ENCODE measurements at places on chromosomes 7 and 10.
A peak's percentile ranks its signal among the peaks of the same experiment; 100 is the strongest.

DNA sequence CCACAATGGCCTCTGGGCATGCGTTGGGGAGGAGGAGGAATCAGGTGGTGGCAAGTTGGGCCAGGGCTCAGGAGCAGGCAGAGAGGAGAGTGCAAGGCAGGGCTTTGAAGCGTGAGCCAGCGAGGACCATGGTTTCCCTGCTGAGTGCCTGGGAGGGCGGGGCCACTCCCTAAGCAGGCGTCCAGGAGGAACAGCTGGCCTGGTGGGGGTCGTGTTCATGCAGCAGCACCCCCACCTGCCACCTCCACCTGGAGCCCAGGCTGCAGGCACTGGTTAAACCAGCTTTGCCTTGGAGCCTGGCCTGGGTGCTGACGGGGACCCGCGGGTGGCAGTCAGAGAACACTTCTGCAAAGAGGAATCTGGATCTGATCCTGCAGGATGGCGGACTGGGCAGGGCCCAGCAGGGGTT lies 24.2 kb upstream of the AQP1 start:
- DNase-seq = no peak

- DNase-seq = peak; percentile 74
Observed at GRCh38 chr10:79374312-79375191, 27.3 kb downstream of the PPIF start.

DNA sequence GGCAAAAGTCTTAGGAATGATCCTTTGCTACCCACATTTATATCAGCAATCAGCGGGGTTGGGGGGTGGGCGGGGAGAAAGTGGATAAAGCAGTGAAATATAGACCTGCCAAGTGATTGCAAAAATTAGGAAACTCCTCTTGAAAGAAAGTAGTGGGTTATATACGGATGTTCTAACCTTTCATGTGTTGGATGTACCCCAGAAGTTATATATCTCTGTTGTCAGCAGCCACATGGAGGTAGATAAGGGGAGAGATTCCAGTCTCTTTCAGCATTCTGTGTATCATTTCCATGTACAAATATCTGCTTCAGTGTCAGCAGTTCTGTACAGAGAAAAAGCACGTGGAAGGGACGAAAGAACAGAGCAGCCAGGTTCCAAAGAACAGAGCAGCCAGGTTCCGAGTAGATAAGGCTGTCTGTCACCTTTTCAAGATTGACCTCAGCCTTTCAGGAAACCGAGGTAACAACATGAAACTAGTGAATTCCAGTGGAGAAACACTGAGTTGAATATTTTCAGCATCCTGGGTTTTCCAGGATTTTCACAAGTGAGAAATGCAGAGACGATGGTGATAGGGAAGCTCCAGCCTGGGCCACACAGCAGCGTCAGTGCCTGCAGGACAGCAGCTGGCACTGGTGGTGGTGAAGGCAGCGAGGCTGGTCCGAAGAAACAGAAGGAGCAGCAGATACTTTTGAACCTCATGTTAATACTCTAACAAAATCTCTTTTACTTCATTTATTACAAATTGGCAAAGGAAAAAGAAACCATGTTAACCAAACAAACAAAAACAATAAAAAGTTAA lies 212.3 kb downstream of the C7orf25 start:
- DNase-seq = no peak

GRCh38 chr10:29041616-29042015 lies 247.3 kb upstream of the LYZL1 start:
- DNase-seq = no peak

DNA sequence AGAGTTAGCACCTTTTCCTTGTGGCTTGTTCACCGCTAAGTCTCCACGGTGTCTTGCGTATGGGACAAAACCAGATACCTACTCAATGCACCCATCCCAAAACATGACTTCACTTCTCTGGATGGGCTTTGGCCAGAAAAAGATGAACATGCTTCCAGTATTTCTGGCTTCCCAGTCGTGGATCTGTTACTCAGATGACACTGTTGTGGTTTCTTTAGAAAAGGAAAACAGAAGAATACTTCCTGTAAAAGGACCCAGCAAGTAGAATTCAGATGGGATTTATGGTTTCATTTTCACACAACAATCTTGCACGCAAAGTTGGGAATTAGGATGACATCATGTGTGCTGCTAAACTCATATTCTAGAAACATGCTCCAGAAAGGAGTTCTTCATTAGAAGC lies 216.7 kb downstream of the ADAM12 start:
- DNase-seq = no peak

- no peak for DNase-seq
Observed at GRCh38 chr10:24096281-24096680, 112.7 kb upstream of the KIAA1217 start.

DNA sequence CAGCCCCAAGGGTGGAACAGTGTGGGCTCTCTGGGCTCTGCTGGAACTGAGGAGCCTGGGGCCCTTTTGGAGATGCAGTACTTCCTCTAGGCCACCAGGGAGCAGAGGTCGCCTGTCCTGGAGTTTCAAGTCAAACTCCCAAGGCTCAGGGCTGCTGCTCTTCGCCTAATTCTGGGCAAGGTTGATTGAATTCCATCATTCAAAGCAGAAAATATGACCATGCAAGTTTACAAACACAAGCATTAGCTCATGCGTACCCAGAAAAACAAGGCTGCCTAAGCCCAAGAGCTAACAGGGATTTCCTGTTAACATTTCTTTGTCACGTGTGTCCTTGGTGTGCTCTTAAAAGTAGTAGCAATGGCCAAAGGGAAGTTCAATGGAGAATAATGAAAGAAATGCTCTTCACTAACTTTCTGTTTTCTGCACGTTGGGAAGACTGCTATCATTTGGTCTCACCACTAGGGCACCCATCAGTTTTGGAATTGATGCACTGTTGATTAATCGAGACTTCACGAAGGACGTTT lies 20.1 kb downstream of the LDB3 start:
- DNase-seq = peak; percentile 37

- no peak for DNase-seq
Observed at GRCh38 chr7:95490231-95490762, 4.6 kb downstream of the ASB4 start.

GRCh38 chr7:67450171-67450570 lies 453.5 kb downstream of the TYW1 start:
- no peak for DNase-seq

GRCh38 chr7:140752533-140752932 lies 56.0 kb downstream of the NDUFB2 start:
- DNase-seq = no peak

DNA sequence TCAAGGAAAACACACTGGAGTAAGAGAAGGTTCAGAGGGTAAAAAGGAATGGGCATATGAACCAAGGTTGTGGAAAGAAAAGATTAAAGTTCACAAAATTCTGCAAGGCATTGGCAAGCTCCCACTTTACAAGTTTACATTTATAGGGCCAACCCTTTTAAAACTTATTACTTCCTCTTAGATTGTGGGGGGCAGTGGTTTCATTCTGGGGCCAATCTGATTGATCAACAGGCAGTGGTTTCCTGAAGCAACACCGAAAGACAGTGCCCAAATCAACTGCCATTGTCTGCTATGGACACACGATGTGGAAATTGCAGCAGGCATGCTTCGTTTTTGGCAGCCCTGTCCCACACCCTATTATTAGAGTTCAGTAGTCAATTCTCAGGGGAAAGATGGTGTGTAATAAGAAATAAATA lies 154.0 kb downstream of the SGMS1 start:
- DNase-seq = no peak

- DNase-seq = no peak
Observed at GRCh38 chr10:80200259-80200658, 5.1 kb downstream of the ANXA11 start.

- DNase-seq = no peak
Observed at GRCh38 chr10:86203162-86203905, 163.3 kb downstream of the GRID1 start.

DNA sequence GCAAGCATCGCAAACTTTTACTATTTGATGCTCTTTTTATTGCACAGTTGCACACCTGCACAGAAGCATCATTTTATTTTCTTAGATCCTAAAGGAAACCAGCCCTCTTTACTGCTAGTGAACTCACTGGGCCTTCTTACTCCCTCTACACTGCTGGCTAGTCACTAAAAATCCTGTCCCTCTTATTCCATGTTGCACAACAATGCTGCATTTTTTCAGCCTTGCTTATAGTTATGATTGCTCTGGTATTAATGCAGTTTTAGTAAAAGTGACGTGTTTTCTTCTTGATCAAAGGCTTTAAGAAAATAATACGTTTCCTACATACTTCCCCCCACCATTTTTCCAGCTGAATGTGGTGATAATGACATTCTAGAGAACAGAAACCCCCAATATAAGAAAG lies 132.9 kb upstream of the FAM3C start:
- DNase-seq = no peak

- no peak for DNase-seq
Observed at GRCh38 chr10:78541481-78542140, 507.9 kb downstream of the RPS24 start.

DNA sequence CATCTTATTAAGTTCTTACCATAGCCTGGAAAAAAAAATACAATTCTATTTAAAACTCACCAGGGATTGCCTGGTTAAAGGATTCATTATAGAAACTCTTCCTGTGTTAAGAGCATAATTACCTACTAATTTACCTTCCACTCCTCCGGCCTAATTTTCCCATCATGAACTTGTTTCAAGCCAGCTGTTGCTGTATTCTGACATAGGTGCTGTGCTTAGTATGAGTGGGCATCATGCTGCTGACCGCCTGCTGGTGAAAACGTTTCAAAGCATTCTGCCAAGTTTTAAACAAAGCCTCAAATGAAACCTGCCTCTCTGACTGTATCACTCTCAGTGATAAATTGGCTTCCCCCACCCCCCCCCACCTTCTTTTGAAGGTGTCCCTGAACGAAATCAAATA lies 47.8 kb upstream of the KCNMA1 start:
- DNase-seq = no peak

- no peak for DNase-seq
Observed at GRCh38 chr7:111789870-111790269, 227.6 kb upstream of the IMMP2L start.

DNA sequence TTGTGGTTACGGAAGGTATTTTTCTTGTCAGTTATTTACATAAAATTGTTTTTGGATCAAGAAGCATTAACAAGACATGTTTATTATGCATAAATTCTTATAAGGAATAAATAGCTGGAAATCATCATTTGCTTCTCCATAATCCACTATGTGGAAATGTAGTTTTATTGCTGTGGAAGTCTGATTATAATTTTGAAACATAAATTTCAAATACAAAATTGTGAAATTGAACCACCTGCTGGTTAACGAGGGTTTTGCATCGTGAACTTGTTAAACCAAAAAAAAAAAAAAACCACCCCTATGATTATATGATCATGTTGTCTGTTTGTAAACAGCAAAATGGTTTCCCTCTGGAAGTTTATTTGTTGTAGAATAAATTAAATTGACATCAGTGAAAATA lies 25.9 kb downstream of the ABRAXAS2 start:
- no peak for DNase-seq

DNA sequence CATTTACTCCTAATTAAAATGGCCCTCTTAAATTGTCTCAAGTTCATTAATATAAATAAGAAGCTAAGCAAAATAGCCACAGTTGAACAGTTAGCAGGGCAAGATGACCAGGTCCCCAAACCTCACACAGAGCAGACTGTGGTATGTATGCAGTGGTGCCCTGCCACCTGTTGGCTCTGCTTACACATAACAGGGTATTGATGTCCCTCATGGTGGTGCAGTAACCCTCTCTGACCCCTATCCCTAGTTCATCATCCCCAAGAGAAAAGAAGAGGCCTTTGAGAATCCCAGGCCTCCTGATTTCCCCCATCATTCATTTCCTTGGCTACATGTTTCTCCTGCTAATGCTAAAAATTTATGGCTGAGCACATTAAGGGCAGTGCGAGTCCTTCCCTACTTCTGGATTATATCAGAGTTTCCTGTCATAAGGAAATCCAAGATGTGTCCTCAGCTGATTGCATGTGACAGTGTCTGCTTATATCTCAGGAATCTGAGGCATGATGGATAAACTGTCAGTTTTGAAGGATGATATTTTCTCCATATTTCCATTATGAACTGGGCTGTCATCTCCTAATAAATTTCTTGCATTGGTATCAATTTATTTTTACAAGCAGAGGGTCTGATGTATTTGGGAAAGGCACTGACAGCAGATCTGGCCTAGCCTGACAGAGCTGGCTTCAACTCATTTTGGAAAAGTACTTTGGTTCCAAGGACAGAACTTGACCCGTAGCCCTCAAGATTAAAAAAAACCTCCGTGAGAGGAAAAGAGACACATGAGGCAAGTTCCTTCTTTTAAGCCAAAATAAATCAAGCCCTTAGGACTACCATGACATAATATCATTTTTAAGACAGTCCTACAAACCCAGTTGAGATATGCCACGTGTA lies 880.6 kb downstream of the LRMDA start:
- no peak for DNase-seq

DNA sequence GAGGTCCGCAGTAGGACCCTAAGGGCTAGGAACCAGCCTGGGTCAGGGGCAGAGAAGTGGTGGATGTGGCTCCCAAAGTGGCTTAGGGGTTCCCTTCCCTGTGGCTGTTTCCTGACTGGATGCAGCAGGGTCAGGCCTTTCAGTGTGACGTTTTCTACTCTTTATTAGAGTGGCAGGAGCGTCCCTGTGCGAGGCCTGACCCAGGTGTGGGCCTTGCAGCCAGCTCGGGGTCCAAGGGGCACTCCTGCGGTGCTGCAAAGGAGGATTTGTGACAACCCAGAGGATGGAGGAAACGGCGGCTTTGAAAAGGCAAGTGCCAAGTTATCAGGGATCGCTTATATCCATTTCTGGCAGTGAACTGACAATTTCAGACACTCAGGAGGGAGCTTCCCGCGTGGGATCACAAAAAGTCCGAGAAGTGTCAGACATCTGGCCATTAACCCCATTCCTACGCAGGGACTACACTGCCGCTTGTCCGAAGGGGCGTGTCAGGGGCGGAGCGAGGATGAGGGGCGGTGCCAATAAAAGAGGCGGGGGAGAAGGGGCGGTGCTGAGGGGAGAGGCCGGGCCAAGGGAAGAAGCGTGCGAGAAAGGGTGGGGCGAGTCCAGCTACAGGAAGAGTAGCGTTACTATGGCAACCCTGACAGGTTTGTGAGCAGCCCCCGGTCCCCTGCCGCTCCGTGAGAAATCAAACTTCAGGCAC lies 98.8 kb upstream of the ZNF722 start:
- DNase-seq = peak; percentile 76
